ENCODE measurements at places on chromosomes 5 and 9.

GRCh38 chr5:91126448-91126847 is 256.7 kb downstream of the ARRDC3 start:
- no peak for DNase-seq

GRCh38 chr9:1087120-1087881 is 37.1 kb downstream of the DMRT2 start:
- no peak for DNase-seq

DNA sequence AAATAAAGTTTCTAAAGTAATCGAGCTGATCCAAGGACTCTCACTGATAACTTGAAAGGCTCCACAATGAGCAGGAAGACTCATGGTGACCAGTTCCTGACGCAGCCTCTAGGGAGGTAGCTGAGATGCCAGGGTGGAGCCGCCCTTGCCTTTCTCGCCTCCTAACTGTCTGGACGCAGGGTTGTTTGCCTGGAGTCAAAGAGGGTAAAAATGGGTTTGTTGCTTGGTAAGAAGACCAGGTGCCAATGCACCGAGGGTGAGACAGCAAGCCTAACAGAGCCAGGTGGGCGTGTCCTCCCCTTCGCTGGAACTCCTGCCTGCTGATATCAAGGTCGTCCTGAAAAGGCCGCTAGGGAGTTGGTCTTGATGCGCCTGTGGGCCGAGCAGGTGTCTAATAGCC is 48.6 kb upstream of the FCN1 start:
- no peak for DNase-seq

DNA sequence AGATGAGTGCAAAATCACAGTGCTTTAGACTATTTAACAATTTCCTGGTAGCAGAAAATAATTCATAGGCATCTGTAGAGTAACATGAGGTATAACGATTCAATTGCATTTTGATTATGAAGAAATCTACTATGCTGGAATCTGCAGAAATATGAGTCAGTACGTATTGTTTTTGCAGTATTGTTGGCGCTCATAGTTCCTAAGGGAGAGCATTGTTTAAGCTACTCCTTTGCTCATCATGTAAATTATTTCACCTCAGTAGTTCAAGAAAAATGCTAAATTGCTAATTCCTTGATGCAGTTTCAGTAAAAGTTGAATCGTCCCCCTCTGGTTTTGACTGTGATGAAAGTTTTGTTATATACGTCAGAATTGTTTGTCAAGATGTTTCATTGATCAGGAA is 458.4 kb downstream of the HINT1 start:
- DNase-seq, result no peak

DNA sequence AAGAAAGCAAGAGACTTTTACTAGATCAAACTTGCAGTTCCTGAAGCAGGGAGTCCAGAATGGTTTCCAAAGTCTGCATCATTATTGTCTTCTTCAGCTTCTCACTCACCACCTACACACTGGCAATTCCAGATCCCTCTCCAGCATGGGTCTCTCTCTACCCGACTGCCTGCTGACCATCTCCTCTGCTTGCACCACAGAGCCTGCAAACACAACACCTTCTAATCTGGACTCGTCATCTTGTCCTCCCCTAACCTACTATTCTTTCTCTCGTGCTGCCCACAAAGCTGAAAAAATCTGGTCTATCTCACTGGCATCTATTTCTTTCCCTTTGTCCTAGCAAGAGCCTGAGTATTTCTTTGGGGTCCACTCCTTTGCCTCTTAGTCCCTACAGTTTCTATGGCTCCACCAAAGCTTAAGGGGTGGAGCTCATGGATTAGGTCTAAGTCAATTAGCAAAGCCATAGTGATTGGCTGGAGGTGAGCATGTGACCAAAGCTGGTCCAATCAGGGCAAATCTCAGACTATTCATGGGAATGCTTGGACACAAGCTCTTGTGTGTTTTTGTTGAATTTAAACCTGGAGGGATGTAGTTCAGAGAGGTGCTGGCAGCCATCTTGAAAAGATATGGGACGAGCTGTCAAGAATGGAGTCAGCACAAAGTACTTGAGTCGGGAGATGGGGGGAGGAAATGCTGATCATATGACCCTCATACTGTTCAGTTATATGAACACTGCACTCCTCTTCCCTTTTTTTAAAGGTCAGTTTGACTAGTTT is 63.5 kb downstream of the GALNT12 start:
- DNase-seq, result no peak

- no peak for DNase-seq
These were observed 91.0 kb upstream of the FAM169A start for GRCh38 chr5:74957029-74957784.

DNA sequence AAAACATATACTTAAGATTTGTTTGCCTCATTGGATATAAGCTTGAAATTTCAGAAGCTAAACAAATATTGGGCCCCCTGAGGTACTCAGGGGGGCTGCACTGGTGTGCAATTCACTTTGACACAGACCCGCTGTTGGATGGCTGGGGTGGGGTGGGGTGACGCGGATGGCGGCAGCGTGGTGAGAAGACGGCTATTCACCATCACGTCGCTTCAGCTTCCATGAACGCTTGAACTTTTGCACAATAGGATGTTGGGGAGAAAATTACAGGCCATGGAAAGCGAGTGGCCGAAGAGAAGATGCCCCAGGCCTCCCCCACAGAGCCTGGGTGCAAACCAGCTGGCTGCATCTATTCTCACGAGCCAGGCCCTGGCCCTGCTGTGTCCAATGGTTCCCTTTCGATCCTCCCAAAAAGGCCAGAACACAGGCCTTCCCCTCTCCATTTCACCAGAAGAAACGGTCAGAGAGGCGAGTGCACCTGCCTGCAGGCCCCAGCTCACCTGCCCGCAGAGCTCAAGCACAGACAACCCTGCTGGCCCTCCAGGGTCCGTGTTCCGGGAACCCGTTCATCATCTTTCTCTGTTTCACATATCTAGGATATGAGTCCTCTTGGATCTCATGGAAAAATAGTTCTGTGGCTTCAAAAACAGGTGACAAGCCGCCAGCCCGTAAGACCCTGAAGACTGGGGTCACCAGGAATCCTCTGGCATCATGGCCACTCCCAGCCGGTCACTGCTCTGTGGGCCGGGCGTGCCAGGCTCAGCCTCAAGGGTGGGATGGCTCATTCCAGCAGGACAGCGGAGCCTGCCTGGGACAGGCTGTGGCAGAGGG is 46.8 kb upstream of the SARDH start:
- DNase-seq, result no peak

GRCh38 chr9:131762356-131762932 is 22.6 kb upstream of the RAPGEF1 start:
- peak; percentile 44 for DNase-seq

Data from stimulated activated CD8-positive, alpha-beta memory T cell treated with anti-CD3 and anti-CD28 coated beads, Interleukin-4, amount 100 ng/mL, for 4 hours (primary cell).